ENCODE measurements at places on chromosomes 5 and 9.

GRCh38 chr5:149860801-149861322 lies 83.7 kb downstream of the PDE6A start:
- DNase-seq, result no peak

DNA sequence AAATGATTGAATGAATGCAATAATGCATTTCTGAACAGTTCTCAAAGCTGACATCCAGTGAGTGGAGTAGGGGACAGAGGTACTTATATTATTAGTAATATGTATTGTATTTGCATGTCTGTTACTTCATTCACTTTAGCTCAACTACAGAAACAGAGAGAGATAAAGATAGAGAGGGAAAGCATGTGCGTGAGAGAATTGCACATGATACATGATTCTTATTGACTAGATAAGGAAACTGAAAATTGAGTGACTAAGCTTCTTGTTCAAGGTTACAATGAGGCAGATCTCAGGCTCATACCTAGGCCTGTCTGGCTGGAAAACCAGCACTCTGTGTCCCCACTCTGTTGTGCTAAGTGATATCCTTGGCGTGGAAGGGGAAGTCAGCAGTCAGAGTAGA lies 337.7 kb upstream of the KLF4 start:
- DNase-seq, result no peak

DNA sequence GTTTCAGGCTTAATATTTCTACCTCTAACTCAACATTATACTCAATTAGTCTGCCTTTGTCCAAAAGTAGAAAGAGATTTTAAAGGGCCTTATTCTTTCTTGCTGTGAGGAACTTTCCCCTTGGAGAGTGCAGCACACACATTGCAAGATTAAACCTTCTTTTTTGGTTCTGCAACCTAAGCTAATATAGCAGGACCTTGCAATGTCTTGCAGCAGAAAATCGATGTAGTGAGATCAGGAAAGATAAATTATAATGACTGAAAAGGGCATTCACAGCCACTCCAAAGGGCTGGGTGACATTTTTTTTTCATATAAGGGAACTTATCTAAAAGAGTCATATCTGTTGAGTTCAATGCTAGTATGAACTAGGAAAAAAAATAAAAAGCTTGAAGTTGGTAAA lies 422.7 kb upstream of the ADAMTS16 start:
- DNase-seq, result no peak

GRCh38 chr9:4979239-4979638 lies 5.8 kb upstream of the JAK2 start:
- DNase-seq, result no peak

DNA sequence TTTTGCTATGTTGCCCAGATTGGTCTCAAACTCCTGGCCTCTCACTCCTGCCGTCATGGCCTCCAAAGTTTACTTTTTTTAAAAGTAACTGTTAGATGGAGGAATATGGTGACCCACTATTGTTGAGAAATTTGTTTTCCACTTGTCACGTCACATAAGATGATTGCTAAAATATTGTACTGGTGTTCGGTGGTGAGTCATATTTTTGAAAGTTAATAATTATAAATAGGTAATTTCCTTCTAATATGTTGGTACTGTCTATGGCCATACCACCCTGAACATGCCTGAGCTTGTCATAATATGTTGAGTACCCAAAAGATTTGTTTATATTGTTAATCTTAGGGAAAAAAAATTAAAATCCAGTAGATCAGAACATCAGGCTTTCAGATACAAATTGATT lies 22.6 kb downstream of the RMI1 start:
- no peak for DNase-seq

- no peak for DNase-seq
Observed at GRCh38 chr5:78879516-78879915, 105.6 kb downstream of the ARSB start.

- no peak for DNase-seq
Observed at GRCh38 chr5:77663090-77663863, 24.8 kb upstream of the OTP start.

DNA sequence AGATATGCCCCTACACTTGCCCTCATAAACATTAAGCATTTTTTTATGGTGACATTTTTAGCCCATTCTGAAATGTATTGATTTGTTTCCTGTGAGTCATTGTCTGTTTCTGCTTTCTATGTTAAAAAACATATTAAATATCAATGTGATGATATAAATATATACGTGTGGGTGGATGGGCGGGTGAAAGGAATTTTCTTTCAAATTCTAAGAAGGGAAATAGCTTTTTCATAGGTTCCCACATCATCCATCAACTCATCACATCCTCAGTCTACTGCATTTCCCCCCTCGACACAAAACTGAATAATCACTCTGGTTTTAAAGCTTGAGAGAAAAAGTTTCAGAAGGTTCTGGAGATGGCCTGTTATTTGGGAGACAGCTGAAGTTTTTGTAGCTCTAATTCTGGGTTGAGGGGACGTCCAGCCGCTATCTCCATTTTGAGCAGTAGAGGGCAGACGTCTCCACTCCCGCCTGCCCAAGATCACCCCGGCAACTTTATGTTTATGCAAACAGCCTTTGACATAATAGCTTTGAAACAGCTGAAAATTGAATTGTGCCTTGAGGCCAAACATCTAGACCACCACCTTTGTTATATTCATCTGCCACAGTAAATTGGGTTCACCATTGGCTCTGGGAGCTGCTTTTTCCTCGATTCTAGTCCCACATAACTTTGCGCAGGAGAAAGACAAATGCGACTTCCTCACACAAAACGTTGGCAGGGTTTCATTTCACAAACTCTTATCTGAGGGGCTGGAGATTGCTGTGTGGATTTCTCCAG lies 216.2 kb upstream of the CLINT1 start:
- DNase-seq, result peak; percentile 4

- no peak for DNase-seq
Observed at GRCh38 chr9:81150016-81150625, 539.2 kb downstream of the TLE1 start.

GRCh38 chr5:111127453-111128195 lies 35.5 kb downstream of the WDR36 start:
- DNase-seq, result no peak

DNA sequence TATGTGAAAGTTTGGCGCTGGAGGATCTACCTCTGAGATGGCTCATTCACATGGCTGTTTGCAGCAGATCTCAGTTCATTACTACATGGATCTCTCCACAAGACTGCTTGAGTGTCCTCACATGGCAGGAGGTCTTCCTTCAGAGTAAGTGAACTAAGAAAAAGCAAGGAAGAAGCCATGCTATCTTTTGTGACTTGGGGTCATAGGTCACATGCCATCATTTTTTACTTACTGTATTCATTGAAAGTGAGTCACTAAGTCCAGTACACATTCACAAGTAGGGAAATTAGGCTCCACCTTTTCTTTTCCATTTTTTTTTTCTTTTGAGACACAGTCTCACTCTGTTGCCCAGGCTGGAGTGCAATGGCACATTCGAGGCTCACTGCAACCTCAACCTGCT lies 8.7 kb upstream of the CDKN2AIPNL start:
- no peak for DNase-seq

DNA sequence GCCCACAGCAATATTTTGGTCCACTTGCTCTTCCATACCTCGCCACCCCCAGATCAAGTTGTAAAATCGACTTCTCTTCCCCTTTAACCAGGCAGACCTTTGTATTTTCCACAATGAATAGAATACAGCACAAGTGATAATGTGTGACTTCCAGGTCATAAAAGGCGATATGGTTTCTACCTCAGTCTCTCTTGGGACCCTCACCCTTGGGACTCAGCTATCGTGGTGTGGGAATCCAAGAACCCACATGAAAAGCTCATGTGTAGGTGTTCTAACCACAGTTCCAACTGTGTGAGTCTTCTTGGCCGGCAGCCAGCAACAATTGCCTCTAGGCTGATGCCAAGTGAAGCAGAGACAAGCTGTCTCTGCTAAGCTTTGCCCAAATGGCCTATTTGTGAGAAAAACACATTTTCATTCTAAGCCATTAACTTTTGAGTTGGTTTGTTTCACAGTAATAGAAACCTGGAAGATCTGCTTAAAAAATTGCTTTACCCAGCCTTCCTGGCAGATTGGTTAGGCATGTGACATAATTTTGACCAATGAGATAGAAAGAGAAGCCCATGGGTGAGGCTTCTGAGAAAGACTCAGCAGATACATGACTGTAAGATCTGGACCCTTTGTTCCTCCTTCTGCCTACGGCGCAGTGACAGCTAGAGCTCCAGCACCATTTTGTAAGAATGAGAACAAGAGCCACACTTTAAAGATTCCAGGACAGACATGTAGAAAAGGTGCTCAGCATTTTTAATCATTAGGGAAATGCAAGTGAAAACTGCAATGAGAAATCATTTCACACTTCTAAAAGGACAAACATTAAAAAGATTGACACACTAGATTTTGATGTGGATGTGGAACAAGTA lies 18.3 kb upstream of the MLLT3 start:
- DNase-seq, result peak; percentile 81

GRCh38 chr5:56447656-56448055 lies 214.5 kb upstream of the ANKRD55 start:
- DNase-seq, result no peak

- no peak for DNase-seq
Observed at GRCh38 chr5:62328772-62329491, 22.9 kb downstream of the KIF2A start.

GRCh38 chr9:93600504-93600903 lies 24.1 kb downstream of the PHF2 start:
- no peak for DNase-seq
